Activated CD8-positive, alpha-beta memory T cell treated with anti-CD3 and anti-CD28 coated beads, Interleukin-2, amount 50 U/mL, for 4 hours (primary cell): ENCODE measurements at places on chromosomes 7 and 10.
A peak's percentile ranks its signal among the peaks of the same experiment; 100 is the strongest.

DNA sequence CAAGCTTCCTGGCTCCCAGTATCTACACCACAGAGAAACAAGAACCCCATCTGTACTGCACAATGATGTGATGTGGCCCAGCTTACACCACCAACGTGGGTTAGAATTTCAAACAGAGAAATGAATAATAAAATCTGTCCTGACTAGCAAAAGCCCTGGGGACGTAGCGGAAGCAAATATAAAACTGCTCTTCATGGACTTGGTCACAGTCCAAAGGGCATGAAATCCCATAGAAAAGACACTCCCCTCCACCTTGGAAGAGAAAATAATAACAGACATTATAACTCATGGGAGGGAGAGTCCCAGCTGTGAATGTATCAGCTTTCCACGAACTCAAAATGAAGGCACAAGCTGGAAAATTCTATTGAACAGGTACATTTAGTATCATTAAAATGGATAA lies 205.3 kb upstream of the GALNT17 start:
- no peak for DNase-seq

DNA sequence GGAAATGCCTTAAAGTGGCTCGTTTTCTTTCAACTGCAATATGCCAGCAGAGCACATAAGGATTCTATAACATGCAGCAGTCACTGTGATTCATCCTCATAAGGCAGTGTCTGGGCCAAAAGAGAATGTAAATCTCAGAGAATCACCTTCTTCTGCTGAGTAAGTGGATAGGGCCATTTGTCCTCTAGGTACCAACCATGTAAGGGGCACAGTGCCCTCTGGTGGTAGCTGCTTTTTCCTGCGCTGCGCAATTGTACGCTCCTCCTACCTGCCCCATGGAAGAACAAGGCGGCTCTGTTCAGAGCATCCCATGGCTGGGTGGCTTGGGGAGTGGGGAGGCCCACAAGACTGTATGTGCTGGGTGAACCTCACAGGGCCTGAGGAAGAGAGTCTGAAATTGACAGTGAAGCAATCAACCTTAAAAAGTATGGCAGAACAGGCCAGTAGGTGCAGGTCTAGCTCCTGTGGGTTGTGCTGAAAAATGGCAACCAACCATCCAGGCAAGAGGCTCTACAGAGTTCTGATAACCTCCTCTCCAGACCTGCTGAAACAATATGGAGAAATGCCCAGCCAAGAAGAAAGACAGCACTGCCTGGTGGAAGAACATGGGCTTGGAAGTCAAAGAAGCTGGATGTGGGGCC lies 78.6 kb upstream of the C10orf90 start:
- DNase-seq: no peak

DNA sequence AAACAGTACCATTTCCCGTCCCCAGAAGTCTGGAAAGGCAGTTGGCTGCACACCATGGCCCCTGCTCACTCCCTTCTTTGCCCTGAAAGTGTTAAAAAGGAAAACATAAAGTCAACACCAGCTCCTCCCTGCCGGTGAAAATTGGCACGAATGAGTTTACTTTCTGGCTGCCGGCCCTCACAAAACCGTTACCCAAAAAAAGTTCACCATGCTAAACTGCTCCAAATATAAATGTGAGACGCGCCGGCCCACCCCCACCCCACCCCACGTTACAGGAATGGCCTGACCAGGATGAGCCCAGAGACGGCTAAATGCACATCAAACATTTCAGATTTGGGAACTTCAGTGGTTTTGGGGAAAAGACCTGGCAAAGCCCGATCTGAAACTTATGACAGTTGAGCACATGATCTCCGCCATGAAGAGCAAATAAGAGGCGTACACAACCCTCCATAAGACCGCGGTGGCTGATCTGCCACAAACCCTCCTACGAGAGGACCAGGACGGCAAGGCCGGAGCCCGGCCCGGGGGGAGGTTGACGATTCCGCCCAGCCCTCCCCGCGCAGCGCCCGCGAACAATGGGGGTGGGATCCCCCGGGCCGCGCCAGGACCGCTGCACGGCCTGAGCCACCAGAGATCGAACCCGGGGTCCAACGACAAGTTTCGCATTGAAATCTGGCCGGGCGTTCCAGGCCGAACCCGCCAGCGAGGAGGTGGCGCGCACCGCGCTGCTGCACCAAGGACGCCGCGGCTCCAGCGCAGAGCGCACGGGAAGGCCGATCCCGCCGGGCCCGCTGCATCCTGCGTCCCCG lies 952 bp downstream of the DIP2C start:
- DNase-seq: no peak

DNA sequence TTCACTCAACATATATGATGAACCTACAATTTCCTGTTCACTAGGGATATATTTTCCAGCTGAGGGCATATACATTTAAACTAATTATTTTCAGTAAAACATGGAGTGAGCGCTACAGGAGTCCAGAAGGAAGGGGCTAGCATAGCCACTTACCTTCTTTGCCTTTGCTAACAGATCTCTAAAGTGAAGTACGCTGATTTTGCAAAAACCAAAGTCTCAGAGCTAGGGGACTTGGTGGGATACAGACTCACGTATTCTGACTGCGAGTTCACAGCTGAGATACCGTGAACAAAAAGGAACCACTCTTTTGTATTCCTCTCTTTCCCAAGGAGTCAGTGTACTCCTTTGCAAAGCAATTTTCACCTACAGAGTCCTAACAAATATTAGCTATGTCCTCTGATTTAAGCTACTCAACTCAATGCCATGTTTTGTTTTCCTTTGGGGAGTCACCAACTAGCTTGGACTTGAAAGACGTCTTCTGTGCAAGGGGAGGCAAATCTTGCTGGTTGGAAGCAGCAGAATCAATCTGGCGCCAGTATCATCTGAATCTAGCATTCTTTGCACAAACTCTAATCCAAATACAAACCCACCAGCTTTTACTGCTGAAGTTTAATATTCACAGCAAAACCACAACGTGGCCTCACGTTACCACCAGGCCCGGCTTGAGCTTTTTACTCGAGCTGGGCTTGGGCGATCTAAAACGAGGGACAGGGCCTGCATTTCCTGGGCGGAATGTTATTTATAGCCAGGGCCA lies 657 bp downstream of the CDNF start:
- DNase-seq: no peak

DNA sequence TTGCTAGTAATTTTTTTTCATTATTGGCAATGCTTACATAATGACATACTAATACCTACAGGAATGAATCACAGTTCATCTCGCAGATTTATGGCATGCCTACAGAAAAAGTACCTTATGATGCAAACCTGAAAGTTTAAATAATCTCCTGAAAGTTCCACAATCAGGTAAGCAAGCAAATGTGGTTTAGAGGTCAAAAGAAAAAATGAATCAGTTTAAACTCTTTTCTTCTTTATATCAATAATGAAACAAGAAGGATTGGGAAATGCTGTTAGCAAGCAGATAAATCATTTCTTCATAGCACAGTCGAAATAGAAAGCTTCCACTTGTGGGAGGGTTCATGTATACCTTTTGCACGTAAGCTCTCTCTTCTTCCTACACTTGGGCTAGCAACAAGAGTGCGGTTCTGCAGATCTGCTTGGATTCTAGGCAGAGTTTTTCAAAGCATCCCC lies 53.7 kb upstream of the MTPN start:
- no peak for DNase-seq

DNA sequence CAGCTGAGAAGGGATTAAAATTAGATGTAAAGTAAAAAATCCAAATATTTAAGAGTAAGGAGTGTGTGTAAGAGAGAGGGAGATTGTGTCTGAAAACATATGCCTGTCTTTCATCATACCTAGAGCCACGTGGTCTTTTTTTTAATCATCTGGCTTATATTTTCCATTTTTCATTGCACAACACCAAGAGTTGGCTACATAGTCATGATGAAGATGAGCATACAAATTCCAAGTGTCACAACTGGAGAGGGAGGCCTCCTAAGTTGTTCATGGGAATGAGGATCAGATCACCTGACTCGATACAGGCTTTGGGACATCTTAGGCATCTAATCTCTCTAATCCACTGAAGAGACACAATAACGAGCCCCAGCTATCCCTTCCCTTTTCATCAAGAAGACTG lies 47.2 kb upstream of the CCDC3 start:
- no peak for DNase-seq

DNA sequence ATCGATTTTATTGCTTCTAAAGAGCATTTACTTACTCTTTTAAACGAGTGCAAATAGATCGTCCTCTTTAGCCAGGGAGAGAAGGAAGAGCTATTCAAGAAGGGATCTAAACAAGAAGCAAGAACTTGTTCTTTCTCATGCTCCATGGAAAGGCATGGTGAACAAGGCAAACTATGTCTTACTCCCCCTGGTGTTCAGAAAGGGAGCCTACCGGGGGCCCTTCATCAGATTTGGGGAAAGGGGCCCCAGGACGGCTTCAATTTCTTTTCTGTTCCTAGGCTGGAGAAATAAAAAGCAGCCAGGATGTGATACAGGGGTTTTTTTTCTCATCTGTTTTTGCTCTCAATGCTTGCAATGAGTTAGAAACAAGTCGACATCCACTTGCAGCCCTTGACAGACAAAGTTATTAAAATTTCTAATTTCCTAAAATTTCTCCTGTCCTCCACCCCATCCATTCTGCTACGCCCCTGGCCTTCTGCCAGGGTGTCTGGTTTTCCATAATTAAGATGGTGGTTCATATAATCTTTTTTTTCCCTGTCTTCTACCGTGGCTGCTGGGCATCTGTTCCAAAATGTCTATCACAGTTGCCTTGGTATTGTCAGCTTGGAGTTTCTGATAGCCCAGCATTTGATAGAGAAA lies 214.4 kb downstream of the CREB5 start:
- DNase-seq: peak; percentile 20

DNA sequence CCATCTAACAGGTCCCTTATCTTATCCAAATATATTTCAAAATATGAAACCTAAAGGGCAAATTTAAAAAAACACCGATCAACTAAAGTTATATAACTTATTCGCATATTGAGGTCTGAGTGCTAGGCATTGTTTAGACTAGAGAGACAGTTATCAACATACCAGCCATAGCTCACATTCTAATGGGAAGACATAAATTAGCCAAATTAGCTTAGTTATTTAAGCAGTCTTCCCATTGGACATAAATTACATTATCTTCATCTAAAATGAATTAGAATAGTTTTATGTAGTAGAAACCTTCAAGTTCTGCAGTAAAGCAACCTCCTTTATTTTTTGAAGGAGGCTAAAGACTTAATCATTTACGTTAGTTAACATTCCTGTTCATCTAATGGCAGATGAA lies 17.4 kb downstream of the KIF5B start:
- no peak for DNase-seq

DNA sequence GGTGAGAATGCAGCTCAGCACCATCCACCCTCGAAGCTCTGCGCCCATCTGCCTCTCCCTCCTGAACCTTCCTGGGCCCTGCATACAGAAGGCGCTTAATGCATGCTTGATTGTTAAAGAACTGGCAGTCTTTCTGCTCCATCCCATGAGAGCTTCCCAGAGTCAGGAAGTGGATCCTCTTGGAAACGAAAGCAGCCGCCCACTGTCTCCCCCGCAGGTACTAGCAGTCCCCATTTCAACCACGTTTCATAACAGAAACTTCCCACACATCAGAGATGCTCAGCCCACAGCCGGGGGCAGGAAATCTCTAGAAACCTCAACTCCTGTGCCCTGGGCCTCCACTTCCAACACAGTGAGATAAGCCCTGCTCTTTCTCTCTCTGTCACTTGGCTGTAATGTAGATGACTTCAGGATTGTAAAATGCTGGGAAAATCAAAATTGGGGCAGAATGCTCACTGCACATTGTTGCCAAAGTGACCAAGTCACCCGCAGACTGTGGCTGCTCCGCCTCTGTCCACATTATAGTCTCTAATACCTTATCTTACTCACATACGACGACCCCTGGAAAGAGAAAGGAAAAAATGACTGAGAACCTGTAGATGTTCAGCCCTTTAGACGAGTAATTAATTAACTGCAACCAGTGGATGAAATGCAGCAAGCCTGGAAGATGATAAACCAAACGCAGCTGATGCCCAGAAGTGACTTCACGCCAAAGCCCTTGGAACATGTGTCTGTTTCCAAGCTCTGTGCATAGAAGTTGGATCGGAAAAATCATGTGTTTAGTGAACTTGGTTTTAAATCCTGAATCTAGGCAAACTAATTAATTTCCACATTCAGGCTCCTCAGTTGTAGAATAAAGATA lies 28.5 kb downstream of the GSDME start:
- DNase-seq: no peak

DNA sequence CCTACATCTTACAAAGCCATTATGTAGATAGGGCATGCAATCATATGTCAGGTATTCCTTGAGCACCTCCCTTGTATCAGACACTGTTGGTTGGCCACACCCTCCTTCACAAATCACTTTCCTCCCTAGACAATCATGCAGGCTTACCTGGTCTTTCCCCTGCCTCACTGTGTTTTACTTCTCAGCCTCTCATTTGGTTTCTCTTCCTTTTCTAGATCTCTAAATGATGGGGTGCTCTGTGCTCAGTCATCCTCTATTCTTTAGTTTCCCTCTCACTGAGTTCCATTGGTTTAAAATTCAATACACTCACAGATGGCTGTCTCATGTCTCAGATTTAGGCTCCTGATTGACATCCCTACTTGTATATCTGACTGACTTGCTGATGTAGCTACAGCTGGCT lies 31.4 kb downstream of the ANK3 start:
- no peak for DNase-seq

- DNase-seq: no peak
Observed at GRCh38 chr10:91664426-91664825, 31.6 kb upstream of the PPP1R3C start.

- peak; percentile 27 for DNase-seq
Observed at GRCh38 chr7:107661081-107661864, 645 bp downstream of the SLC26A4 start.

DNA sequence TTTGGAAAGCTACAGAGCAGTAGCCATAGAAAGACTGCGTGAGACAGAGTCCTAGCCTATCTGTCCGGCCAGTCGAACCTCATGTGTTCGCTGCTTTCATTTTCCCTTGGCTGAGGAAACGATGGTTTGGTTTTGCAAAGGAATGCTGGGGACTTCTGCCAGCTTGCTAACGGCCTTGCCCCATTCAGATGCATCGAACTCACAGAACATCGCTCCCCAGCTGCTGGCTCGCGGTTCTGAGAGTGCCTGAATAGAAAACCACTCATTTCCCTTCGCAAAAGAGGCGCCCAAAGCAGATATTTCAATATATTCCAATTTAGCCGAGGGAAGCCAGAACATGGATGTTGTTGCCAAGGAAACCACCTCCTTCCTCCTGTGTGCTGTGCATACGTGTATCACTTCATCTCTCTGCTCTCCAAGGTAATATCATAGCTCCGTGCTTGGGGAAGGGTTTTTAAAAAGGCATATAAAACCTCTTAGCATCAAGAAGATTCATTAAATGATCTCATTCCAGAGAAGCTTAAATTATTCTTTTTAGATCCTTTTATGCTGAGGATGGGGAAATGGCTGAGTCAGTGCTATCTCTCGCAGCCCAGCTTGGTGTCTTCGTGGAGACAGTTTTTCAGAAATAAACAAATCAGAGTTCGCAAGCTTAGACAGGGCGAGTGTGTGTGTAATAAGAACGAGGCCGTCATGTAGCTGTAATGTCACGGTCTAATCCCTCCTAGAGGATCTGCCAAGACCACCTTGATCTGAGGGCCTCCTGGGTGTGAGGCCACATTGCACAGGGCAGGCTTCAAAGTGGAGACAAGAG lies 215.2 kb downstream of the RPS24 start:
- DNase-seq: no peak
